AG04449 (cell line): ENCODE measurements at places on chromosomes 6 and 20.

DNA sequence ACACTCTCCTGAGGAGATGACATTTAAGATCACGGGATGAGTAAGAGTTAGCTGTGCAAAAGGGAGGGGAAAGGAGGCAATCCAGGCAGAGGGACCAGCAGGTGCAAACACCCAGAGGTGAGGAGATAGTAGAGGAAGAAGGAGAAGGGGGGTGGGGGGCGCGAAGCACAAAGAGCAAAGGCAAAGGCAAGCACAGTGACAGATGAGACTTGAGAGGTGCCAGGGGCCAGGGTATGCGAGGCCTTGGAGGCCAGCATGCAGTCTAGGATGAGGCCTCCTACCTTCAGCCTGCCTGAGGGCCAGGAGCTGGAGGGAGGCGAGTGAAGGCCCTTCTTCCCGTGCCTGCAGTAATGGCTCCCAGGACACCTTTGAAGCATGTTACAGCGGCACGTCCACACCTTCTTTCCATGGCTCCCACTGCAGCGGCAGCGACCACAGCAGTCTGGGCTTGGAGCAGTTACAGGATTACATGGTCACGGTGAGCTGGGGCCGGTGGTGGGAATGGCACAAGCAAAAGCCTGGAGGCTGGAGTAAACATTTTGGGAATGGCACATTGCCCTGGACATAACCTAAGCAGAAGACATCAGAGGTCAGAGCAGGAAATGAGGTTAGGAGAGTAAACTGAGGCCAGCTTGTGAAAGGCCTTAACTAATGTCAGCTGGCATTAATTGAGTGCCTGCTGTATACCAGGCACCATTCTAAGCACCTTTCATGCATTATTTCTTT is 18.6 kb downstream of the CCM2L start:
- no peak for DNase-seq

DNA sequence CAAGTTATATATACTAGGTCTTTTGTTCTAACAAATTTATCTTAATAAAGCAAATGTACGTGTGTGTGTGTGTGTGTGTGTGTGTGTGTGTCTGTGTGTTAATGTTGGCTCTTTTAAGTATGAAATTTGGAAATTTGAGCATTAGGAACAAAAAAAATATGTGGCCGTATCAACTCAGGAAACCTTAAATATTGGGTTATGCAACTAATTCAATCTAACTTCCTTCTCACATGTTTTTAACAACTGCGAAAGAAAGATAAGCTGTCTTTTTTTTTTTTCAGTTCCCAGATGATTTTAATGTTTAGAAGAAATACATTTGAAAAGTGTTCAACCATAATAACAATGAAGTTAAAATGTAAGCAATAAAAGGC is 616.4 kb upstream of the ARID1B start:
- no peak for DNase-seq

DNA sequence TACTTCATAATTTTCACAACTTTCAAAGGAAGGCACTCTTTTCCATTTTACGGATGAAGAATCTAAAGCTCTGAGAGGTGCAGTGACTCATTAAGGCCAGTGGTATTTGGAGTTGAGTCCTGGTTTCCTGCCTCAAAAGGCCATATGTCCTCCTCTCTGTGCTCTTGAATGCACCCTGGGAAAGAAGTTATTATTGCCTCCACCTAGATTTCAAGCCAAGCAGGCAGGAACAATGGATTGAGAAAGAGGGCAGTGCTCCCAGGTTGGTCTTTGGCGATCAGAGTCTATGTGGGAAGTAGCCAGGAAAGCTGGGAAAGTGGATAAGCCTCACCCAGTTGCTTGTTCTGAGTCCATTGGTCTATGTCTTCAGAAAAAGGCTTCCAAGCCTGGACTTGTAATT is 165.0 kb downstream of the MAFB start:
- no peak for DNase-seq

DNA sequence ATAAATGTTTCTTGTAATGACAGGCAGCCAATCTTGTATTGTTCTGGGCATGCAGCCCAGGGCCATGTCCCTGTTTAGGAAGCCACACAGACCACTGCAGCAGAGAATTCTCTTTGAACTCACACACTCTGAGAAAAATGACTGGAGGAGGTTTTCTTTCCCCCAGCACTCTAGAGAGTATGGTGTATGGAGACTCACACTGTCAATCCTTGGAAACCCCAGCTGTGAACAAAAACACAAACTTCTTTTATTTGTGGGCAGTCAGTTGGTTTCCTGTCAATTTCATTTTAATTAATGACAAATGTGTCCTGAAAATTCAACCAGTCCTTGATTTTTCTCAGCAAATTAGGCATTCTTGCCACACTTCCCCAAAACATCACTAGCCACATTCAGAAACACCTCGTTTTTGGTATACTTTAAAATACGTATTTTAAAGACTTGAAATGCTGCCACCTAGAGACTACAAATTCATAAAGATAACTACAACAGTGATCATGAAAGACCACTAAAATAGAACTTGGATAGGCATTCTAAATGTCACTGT is 52.9 kb upstream of the UFL1 start:
- no peak for DNase-seq

GRCh38 chr6:162156146-162156545 is 571.4 kb downstream of the PRKN start:
- DNase-seq = no peak

DNA sequence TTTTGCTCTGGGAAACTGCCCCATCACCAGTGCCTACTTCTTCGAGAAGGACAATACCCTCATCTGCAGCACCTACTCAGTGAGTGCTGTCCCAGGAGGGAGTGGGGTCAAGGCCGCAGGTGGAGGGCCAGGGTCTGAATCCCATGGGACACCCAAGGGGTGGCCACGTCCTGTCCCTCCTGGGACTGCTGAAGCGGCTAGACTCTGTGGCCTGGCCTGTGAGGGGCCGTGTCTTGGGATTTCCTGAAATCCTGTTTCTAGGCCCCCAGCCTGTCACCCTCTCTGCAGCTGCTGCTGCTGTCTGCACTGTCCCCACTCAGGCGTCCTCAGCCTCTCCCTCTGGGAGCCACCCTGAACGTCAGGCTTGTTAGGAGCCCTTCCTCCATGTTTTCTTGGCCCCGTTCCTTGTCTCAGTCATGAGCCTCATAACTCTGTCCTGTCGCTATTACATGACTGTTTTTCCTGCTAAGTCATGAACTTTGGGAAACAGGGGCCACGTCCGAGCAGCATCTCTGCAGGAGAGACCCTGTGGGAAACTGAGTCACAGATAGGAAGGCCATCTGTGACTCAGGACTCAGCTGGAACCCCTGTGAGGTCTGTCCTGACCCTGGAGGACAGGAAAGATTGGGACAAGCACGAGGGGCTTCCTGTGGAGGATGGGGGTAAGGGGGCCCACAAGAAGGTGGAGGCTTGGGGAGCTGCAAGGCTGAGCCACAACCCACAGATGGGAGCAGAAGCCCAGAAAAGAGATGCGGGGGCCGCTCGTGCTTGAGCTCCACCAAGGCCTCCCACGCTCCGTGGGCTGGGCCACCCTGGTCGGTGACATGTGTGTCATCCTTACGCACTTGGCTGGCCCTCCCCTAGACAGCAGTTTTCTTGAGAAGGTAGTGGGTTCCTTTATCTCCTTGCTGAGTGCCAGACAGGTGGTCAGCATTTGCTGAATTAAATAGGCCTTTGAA is 49.9 kb downstream of the EFCAB8 start:
- no peak for DNase-seq

GRCh38 chr6:43009124-43009523 is 4.6 kb downstream of the MEA1 start:
- DNase-seq = no peak

DNA sequence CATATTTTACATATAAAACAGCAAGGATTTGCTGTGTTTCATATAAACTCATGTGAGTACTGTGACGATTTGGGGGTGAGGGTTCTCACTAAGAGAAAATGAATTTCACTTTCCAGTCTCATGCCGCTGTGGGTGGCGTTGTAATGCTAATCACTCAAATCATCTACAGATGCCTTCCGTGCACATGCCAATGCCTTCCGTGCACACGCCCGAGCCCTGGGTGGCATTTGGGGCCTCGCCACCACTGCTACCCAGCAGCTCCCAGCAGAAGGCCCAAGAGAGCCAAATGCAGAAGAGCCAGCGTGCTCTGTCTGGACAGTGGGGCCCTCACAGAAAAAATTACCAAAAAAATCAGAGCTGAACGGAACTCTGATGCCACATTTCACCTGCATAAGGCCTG is 53.7 kb downstream of the WDR27 start:
- DNase-seq = no peak

- DNase-seq = no peak
These were observed 25.6 kb upstream of the ID4 start for GRCh38 chr6:19811397-19812079.

DNA sequence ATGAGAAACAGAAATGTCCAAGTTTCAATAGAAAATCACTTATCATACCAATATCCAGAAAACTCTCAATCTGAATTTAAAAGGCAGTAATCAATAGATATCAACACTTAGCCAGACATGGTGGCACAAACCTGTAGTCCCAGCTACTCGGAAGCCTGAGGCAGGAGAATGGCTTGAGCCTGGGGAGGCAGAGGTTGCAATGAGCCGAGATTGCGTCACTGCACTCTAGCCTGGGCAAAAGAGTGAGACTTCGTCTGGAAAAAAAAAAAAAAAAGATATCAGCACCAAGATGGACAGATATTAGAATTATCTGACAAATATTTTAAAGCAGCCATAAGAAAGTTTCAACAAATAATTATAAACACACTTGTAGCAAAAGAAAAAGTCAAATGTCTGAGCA is 47.0 kb downstream of the TCP11 start:
- no peak for DNase-seq

GRCh38 chr20:56995635-56996075 is 270.8 kb downstream of the BMP7 start:
- DNase-seq = no peak

GRCh38 chr20:59836767-59837166 is 96.7 kb downstream of the SYCP2 start:
- no peak for DNase-seq

DNA sequence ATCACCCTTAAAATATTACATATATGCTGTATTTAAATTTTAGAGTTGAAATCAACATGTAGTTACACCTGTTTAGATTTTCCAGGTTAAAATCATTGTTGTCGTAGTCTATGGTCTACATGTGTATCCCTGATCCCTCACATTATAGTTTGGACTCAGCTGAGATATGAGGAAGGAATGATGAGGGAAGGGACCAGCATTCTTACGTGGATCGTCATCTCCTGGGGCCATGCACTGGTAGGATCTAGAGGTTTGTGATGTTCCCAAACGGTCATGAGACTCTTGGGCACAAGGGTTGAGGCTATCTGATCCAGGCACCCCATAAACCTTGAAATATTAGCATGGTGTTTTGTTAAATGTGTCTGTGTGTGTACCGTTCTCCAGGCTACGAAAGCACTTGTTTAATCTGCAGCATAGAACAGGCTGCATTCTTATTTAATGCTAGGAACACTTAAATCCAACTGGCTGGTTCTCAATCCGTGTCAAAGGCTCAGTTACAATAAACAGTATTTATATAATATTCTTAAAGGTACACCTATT is 55.4 kb downstream of the IPCEF1 start:
- DNase-seq = no peak

GRCh38 chr6:140281236-140281635 is 906.8 kb upstream of the CITED2 start:
- no peak for DNase-seq

DNA sequence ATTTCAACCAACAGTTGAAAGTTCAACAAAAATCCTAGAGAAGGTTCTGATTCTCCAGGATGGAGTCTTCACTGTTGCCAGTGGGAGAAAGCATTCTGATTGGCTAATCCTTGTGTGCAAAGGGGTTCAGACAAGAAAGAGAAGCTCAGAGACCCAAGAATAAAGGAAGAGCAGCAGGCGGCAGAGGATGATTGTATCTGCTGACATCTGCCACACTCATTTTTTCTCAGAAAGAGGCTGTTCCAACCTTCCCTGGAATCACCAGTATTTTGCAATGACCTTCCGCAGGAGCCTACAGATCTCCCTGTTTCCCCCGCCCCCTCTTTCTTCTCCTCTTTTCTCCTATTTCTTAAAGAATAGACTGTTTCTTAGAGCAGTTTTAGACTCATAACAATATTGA is 376.7 kb downstream of the CDH26 start:
- no peak for DNase-seq

GRCh38 chr6:32181915-32182529 is 2.0 kb downstream of the AGER start:
- DNase-seq = no peak

- DNase-seq = no peak
These were observed 242.2 kb downstream of the NRN1 start for GRCh38 chr6:5764401-5764955.

GRCh38 chr6:88179692-88180091 is 13.5 kb upstream of the CNR1 start:
- no peak for DNase-seq

GRCh38 chr20:59146780-59147565 is 16.6 kb upstream of the ZNF831 start:
- no peak for DNase-seq

DNA sequence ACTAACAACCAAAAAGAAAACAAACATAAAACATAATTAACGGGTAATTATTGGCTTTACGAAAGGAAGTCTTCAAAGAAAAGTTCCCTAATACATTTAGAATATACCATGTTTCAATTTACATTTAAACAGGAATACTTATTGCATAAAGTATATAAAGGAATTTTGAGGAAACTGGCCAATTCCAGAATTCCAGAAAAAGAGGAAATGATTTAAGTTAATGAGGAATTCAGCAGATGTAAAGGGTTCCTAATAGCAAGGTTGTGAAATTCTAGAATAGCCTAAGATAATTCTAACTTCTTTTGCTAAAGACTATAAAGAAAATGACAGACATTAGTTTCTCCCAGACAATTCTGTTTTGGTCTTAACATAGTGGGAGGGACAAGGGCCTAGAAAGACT is 35.0 kb downstream of the DTNBP1 start:
- DNase-seq = no peak

GRCh38 chr6:167219967-167220512 is 62.3 kb upstream of the GPR31 start:
- DNase-seq = no peak

DNA sequence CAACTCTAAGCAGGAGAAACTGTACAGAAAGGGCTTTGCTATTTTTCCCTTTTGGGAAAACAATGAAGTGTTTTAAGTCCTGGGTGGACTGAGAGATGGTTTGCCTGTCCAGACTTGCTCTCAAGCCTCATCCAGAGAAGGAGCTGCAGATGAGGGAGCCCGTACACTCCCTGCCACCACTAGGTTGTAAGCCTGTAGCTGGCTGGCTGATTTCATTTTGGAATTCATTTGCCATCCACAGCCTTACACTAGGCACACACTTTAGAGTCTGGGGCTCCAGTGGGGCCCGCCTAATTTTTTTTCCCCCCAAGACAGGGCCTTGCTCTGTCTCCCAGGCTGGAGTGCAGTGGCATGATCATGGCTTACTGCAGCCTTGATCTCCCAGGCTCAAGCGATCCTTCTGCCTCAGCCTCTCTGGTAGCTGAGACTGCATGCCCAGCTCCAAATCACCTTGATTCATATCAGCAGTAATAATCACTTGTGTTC is 28.4 kb downstream of the POFUT1 start:
- no peak for DNase-seq

DNA sequence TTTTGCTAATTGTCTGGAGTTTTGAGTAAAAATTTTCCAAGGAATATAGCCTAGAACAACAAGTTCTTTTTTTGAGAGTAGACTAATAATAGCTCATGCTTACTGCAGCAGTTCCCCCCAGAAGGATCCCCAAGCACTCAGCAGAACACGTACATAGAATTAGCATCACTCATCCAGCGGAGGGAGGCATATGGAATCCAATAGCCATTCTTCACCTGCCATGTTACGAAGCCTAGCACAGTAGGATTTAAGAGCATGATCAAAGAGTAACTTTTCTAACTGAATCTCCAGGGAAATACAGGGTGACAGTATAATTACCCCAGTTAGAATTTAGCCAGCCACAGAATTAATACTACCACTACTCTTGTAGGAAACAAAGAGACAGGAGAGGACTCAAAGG is 511.7 kb upstream of the NOX3 start:
- no peak for DNase-seq
